ENCODE measurements at places on chromosomes 4 and X.

DNA sequence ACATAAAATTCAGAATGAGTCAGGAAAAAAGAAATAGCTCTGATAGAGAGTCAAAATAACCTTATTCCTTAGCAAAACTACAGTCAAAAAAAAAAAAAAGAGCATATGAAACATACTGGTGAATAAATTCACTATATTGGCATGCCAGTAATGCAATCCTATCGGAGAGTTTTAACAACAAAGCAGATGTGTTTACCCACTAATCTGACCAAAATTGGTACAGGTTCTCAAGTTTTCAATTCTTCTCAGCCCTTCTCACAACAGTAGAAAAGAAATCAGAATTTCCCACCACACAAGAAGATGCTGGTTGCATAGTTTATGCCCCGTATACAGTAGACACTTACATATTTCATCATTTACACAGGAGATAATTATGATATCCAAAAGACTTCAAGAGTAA is 59.4 kb downstream of the LCORL start:
- no peak for DNase-seq

DNA sequence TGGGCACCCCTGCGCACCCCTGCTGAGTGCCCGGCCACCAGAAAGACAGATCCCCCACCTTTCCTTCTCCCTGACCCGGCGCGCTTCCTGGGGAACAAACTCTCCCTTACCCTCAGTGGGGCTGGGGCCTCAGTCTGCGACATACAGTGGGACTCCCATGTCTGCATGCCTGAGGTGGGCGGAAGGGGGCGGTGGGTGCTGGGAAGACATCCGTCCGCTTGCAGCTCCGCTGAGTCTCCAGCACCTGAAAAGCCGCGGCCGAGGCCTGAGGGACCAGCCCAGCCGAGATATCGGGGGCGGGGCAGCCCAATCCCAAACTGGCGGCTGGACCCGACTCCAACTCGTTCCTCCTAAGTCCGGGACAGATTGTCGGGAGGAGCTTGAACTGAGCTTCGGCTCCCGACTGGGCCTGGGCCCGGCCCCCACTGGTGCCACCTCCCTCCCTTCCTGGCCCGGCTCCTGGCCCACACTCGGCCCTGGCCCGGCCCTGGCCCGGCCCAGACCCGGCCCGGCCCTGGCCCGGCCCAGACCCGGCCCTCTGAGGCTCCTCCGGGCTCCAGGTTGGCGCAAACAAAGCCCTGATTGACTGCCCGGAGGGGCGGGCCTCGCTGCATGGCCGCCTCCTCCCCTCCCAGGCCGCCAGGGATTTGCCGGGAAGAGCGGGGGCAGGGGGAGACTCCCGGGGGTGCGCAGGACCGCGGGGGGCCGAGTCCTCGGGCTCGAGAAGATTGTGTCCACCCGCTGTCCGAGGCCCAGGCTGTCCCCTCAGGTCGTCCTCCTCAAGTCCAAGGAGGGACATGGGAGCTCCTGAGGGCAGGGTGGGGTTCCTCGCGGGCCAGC is 877 bp upstream of the SLC16A2 start:
- peak; percentile 18 for DNase-seq

GRCh38 chr4:84530454-84530853 is 31.4 kb upstream of the NKX6-1 start:
- no peak for DNase-seq

DNA sequence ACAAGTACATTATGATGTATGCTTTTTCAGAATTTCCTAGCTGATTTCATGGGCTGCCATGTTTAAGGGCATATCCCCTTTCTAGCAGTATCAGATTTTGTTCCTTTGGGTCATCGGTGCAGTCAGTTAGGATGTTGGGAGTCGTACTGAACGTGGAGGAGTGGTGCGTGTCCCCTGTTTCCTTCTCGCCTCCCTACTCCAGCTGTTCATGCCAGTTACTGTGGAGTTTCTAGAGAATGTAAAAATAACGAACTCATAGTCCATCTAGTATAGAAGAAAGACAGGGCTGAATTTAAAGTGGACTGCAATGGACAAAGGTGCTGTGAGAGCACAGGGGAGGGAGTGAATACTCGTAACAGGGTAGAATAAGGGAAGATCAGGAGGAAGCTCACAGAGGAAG is 111.3 kb downstream of the CEP135 start:
- DNase-seq, result no peak

GRCh38 chr4:118372251-118372650 is 19.4 kb upstream of the PRSS12 start:
- no peak for DNase-seq

DNA sequence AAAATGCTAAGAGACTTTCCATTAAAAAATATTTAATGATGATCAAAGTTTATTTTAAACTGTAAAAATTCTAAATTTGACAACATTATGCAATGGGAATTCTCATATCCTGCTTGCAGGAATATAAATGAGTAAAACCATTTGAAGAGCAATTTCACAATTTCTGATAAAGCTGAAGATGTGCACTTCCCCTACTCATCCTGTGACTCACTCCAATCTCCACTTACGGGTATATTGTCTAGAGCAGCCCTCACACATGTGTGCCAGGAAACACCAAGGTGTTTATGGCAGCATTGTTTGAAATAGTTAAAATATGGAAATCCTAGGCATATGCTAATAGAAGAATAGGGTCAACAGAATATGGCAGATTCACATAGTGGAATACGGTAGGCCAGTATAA is 158.4 kb downstream of the PDHA2 start:
- no peak for DNase-seq

GRCh38 chr4:158799013-158799770 is 30.4 kb downstream of the FNIP2 start:
- DNase-seq, result no peak

DNA sequence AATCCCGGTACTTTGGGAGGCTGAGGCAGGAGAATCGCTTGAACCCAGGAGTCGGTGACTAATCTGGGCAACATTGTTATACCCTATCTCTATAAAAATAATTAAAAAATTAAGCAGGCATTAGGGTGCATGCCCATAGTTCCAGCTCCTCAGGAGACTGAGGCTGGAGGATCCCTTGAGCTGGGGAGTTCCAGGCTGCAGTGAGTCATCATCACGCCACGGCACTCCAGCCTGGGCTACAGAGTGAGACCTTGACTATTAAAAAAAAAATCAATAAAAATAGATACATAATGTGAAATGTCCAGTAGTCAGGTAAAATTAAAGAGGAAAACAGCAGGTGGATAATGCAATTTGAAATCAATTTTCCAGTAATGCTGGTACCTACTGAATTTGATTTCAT is 14.6 kb downstream of the ADGRL3 start:
- no peak for DNase-seq

DNA sequence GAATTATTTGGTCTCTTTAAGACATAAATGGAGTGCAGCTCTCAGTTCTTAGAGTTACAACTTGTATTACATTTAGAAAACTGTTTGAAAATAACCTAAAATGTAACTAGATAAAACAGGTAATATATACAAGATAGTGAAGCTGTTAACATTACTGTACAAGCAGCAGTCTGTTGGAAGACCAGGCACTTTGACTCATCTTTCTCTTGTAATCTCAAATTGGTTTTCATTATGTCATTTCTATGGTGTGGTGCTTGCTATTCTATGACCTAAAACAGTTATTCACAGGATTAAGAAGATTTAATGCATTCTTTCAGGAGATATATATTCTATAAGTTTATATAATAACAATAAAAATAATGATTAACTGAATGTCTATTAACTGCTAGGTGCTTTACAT is 282.5 kb upstream of the PITX2 start:
- no peak for DNase-seq

- DNase-seq, result no peak
Observed at GRCh38 chr4:137968956-137969678, 273.0 kb downstream of the SLC7A11 start.

GRCh38 chrX:12425496-12425895 is 287.2 kb downstream of the FRMPD4 start:
- DNase-seq, result no peak

DNA sequence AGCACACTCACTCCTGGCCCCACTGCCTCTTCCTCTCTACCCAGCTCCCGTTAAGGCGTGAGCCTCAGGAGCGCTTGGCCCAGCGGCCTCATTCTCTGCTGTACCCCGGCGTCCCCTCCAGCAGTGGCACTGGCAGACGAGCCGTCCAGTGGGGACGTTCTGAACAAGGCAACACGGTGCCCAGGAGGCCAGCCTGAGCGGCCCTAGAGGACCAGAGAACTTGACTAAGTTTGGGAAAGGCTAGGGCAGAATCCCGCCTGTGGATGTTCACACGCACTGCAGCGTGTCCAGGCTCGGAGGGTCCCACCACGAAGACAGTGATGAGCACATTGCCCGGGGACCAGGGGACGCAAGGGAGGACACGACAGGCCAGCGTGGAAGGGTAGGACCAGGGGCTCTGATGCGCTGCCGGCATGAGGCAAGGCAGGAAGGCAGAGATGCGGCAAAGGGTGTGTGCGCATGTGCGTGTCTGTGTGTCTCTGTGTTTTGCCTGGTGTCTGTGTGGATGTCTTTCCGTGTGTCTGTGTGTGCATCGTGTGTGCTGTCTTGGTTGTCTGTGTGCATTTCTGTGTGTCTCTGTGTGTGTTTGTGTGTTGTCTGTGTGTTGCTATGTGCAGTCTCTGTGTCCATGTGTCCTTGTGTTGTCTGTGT is 89.4 kb downstream of the ABLIM2 start:
- DNase-seq, result no peak

DNA sequence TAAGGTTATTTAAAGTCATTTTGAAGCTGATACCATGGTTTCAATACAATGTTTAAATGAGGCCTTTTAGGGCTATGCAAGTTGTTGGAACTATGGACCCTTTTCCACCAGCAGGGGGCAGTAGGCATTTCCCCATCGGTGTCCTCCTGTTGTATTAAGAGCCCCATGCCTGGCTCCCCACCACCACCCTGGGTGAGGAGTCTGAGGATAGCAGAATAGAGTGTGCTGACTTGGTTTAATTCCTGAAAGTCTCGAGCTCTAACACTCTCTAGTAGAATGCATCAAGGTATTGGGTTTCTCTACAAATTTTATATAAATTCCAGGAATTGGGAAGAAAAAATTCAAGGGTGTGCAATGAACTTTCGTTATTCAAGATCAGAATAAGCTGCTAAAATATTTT is 234.8 kb upstream of the JADE1 start:
- DNase-seq, result peak; percentile 4

All from NCI-H2227 treated with DMSO at 0.1 percent for 48 hours (cell line).